ENCODE measurements at places on chromosomes 1 and 21.

DNA sequence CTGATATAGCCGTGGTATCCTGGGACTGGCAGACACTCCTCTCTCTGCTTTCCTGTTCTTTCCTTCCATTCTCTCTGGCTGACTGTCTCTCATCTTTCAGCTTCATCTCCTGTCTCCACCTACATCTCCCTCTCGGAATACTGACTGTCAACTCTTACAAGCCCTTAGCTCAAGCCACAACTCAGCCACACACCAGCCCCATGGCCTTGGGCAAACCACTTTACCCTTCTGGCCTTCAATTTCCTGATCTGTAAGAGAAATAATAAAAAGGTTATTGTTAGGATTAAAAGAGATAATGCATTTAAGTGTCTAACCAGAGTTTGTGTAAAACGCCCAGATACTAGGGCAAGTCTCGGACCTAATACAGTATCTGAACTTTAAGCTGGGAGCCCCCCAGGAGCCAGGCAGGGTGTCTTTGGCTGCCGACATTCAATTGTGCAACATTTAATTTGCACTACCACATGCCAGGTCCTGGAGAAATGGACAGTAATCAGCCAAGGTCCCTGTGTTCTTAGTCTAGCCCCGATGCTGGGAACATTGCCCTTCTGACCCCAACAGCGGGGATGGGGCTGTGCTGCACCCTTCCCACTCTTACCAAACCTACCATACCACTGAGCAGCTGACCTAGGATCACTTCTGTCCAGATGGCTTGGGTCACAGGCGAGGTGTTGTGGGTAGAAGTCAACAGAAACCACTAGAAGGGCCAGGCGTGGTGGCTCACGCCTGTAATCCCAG lies 5.1 kb downstream of the ECHDC2 start:
- no peak for DNase-seq

DNA sequence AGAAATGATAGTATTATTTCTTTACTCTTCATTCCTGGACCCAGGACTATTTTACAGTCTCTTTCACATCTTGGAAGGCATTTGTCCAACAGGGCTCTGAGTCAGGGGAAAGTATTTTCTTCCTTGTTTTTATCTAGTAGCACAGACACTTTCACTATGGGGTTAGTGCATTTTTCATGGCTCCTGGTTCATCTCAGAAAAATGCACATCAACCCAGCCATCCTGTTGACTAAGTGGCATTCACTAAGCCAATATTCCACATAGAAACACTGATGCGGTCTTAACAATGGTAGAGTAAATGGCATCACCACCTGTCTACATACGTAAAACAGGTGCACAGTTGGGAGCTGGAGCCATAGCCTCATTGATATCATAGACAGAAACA lies 87.4 kb upstream of the C1orf21 start:
- DNase-seq: no peak

DNA sequence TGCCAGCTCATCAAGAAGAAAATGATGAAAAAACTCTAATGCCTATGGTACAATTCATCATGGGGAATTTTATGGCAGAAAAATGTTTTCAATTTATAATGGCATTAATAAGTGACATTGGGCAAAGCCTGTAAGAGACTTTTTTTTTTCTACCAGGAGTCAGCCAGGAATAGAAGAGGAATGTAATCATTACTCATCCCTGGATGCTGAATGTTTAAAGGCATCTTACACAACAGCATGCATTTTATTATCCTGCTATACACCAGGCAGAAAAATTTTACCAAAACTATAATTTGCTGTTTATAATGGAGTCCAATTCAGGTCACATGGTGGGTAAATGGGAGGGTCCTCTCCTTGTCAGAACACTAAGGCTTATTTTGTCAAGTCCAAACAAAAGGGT lies 189.9 kb upstream of the BEND5 start:
- no peak for DNase-seq

DNA sequence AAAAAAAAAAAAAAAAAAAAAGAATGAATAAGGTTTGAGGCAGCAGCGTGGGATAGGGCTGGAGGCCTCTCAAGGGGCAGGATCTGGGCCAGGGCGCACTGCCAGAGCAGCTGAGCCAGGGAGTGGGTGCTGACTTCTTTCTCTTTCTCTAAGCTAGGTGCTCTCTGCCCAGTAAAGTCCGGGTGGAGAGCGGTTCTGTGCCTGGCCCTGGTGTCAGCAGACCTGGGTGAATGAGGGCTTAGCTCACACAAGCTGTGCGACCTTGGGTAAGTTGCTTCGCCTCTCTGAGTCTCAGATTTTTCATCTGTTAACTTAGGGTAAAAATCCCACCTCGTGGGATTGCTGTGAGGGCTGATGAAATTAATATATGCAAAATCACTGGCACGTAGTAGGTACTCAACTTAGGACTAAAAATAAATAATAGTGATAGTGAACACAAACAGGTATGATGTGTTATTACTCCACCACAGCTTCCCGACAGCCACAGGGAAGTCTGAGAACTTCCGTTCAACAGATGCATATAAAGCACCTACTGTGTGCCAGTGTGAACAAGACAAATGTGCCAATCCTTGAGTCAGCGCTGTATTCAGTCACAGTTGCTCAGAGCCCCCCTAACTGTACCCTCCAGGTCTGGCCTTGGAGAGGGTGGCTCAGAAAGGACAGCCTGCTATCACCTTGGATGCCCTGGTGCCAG lies 2.0 kb upstream of the FAM131C start:
- no peak for DNase-seq

GRCh38 chr21:37566790-37567615 lies 200.4 kb downstream of the DYRK1A start:
- DNase-seq: no peak

DNA sequence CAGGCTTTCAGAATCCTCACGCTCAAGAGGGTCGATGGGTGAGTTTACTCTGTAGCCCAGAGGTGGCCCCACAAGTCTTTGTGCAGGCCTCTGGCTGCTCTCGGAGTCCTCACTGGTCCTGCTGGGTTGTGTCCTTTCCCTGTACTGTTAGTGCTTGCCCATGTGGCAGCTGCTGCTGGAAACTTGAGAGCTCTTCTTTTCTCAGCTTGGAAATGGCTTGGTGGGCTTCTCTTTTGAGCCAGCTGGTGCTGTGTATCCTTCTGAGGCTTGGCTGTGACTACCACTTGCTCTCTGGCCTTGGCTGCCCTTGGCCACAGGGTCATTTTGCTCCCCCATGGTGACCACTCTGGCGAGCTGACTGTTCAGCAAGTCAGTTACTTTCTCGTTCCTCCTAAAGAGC lies 82.2 kb upstream of the LMO4 start:
- no peak for DNase-seq

- DNase-seq: no peak
These were observed 77.4 kb upstream of the MROH9 start for GRCh38 chr1:170857955-170858354.

DNA sequence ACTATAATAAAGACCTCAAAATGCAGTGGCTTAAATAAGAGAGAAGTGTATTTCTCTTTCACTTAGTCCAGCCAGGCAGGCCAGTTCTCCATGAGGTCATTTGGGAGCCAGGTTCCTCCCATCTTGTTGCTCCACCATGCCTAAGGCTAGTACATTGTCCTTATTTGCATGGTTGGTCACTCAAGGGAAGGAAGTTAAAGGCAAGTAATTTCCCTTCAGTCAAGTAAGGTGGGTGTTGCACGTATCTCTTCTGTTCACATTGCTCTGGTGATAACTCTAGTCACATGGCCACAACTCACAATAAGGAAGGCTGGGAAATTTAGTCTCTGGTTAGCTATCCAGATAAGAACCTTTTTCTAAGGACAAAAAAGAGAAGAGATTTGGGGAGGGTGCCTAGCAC lies 27.2 kb upstream of the TADA1 start:
- DNase-seq: no peak

DNA sequence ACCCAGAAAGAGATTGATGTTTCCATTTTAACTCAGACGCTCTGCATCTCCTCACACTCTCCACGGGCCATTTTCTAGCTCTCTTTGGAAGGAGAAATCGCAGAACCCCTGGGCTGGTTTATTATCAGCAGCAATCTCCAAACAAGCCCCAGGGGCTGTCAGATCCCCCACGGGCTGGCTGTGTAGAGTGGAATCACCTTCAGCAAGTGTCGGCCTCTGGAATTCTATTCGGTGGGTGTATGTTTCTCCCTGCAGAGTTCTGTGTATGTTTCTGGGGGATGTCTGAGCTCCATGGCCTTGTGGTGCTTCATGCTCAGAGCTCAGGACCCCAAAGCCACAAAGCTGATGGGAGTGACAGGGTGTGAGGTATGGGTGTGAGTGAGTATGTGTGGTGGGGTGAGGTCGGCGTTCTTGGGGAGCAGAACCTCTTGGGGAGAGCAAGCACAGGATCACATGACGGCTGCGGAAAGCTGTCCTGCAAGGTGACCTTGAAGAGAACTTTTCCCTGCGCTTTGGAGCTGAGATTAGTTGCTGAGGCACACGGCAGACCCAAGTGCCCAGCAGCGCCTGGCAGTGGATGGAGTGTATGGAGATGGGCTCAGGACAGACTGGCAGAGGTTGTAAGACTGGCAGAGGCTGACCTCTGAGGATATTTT lies 489 bp downstream of the ACOT11 start:
- no peak for DNase-seq

- no peak for DNase-seq
These were observed 10.5 kb downstream of the PRDM16 start for GRCh38 chr1:3079381-3080052.

DNA sequence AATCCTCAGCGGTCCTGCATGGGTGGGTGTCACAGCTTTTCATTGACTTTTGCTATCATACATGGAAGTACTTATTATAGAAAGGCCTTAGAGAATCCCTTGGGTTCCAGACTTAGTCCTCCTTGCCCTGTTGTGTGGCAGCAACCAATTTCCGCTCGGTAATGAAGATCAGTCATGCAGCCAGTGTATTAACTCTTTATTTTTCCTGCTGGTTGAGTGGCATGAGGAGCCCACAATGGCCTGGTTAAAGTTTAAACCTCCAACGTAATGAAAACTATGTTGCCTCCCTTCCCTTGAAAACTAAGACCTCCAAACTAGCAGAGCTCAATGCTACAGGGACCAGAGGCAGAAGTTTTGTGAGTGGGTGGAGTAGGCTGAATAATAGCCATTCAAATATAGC lies 20.0 kb downstream of the CITED4 start:
- no peak for DNase-seq

DNA sequence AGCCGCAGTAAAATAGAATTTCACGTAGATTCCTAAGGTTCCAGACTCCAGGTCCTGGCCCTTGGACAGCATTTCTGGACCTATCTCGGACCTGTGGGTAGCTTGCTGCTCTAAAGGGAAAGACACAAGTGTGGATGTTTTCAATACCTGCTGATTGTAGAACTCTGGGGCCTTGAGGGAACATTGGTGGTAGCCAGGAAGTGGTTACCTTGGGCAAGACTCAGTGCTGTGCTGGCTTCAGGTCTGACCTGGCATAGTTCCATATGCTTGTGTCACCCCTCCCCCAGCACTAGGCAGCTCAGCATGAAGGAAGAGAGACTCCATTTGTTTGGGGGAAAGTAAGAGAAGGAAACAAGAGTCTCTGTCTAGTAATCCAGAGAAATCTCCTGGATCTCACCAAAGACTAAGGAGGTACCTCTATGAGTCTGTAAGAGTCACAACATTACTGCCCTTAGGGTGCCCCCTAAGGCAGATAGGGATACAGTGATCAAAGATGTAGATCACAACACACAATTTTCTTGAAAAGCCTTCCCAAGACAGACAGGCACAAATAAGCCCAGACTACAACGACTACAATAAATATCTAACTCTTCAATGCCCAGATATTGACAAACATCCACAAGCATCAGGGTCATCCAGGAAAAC lies 398.8 kb downstream of the TGFB2 start:
- DNase-seq: no peak

DNA sequence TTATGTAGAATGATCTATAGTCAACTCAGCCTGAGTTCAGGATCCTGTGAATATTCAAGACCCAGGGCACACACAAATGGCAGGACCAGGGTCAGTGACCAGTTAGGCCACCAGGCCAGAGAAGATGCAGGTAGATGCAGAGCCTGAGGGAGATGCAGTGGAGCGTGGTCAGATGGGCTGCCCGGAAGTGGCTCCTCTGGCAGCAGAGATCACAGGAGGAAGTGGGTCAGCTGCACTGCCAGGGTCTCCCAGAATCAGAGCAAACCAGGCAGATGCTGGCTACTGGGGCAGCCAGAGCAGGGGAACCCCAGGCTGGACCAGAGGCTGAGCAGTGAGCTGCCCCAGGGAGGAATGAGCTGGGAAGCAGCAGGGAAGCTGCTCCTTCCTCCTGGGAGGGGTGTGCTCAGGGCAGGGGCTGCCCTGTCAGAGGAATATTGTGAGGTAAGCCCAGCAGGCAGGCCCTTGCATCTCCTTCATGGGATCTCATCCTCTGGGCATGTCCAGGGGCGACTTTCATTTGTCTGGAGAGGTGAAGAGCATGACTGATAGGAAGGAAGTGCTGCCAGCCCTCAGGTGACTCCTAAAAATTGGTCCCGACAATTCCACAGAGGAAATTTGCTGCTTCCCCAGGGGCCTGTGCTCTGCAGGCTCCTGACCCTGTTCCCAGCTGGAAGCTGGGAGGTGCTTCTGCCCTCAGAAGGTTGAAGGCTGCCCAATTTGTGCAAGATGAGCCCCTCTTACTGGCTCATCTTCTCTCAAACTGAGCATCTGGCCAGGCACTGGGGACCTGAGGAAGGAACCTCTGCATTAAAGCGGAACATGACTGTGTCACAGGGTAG lies 49.3 kb downstream of the STUM start:
- no peak for DNase-seq

- DNase-seq: no peak
These were observed 129.8 kb downstream of the CYYR1 start for GRCh38 chr21:26443291-26443690.

- no peak for DNase-seq
These were observed 228.0 kb upstream of the SGIP1 start for GRCh38 chr1:66305927-66306326.

DNA sequence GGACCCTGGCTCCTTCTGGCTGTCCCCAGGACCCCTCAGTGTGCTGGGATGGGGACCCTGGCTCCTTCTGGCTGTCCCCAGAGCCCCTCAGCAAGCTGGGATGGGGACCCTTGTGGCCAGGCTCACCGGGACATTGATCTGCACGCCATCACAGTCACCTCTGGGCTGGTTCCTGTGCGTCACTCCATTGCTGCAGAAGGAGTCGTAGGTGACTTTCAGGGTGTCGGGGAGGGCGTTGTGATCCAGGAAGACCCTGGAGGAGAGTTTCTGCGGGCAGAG lies 19.7 kb upstream of the PTTG1IP start:
- DNase-seq: no peak

DNA sequence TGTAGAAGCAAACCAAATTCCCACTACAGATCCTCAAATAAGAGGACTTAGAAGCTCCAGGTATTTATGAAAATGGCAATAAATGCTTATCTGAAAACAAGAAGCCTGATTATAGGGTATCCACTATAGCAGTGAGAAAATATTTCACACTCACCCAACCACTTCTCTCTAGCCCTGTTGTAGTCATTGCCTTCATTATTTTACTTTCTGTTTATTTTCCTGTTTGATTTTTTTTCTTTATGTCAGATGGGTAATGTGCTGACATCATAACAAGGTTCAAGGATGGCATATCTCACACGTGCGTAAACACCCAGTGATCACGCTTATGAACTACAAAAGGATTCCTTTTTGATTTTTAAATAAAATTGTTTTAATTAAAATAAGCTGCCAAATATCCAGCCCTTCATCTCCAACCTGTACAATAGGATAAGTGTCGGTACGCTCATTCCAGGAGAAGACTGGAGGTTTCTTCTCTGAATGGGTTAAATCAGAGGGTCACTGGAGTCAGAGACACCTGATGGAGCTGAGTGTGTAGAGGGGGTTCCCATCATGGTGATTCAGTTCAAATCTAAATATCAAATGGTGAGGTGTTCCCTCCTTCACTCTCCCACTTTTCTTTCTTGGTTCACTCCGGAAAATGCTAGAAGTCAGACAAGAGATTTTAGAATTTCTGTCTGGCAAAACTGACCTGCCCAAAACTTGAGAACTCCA lies 8.2 kb upstream of the S1PR1 start:
- no peak for DNase-seq

GRCh38 chr21:45208627-45208951 lies 79.1 kb downstream of the POFUT2 start:
- no peak for DNase-seq
